ENCODE measurements at places on chromosomes 6 and 20. TPM values are rescaled to one million over a fixed set of nuclear protein-coding genes. Genes with fewer than 3 reads are reported as not detected.
A peak's percentile ranks its signal among the peaks of the same experiment; 100 is the strongest.

DNA sequence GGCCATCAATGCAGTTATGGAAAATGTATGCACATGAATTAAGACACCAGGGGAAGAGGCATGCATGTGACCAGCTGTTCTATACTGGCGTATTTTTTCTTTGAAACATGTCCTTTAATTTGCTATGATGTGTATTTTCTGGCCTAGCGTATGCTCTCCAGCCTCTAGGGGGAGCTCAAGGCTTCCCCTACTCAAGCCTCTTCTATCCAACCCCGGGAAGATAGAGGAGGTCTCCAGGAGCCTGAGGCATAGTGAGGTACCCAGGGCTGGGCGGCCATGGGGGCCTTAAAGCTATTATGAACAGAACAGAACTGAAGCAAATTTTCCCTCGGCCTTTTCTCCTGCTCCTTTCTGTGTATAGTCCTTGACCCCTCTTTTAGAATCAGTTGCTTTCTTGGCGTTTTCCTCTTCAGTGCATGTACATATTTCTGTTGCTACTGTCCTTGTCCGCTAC is 528.9 kb downstream of the MAFB start:
- DNase-seq, result peak; percentile 23

- DNase-seq, result no peak
These were observed 71.3 kb upstream of the EYA2 start for GRCh38 chr20:46823271-46823751.

DNA sequence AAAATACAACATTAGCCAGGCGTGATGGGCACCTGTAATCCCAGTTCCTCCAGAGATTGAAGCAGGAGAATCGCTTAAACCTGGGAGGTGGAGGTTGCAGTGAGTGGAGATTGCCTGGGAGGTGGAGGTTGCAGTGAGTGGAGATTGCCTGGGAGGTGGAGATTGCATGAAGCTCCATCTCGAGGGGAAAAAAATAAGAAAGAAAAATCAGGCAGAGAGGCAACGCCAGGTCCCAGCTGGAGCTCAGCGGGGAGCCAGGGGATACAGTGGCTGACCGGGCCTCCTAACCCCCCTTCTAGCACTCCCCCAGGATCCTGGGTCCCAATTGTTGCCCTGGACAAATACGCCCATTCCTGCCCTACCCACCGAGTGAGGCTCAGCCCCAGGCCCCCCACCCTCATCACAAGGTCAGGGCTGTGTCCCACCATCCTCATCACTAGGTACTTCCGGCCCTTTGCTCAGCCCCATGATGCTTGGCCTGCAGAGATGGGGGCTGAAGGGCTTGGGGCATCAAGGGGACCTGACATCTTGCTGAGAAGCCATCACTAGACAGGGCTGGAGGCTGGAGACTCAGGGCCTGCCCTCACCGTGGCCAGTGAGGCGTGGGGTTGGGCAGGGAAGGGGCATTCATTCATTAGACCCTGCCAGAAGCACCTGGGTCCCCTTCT is 1.9 kb downstream of the OGFR start:
- DNase-seq, result no peak

DNA sequence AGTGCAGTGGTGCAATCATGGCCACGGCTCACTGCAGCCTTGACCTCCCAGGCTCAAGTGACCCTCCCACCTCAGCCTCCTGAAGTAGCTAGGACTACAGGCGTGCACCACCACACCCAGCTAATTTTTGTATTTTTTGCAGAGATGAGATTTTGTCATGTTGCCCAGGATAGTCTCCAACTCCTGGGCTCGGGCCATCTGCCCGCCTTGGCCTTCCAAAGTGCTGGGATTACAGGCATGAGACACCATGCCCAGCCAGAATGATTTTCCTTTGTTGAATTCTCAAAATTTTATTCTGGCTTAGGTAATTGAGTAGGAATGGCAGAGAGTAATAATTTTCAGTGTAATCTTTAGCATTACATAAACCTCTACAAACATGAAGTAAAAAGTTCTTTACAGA is 37.1 kb downstream of the SLC16A10 start:
- no peak for DNase-seq

DNA sequence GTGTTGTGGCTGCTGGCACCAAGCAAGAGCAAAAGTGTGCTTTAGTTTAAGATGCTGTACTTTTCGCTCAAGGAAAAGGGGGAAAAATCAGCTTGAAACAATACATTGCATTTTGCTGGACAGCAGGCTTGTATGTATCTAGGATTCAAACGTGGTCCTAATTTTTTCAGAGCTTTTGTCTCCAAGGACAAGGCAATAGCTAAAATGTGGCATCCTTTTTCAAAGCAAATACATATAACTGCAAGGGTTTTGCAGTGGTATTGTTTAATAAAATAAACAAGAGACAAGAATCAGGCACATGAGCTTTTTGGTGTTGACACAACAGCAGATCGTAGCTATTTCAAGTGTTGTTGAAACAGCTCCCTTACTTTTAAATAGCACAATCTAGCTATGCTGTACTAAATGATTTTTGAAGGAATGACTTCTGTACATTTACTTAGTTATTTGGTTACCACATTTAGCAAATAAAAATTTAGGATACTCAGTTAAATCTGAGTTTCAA is 137.0 kb upstream of the HEY2 start:
- DNase-seq, result no peak

DNA sequence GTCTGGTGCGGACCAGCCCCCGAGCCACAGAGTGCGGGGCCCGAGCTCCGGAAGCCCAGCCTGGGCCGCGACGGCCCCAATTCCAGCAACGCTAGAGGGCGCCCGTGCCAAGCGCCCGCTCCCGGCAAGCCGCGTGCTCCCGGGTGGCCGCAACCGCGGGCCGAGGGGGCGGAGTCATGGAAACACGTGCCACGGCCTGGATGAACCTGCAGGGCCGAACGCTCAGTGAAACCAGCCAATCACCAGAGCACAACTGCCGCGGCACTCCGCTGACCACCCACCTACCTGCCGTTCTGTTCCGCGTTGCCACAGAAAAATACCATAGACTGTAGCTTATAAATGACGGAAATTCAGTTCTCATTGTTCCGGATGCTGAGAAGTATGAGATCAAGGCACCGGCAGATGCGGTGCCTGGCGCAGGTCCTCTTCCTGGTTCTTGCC is 85.7 kb upstream of the FOXC1 start:
- peak; percentile 33 for DNase-seq

DNA sequence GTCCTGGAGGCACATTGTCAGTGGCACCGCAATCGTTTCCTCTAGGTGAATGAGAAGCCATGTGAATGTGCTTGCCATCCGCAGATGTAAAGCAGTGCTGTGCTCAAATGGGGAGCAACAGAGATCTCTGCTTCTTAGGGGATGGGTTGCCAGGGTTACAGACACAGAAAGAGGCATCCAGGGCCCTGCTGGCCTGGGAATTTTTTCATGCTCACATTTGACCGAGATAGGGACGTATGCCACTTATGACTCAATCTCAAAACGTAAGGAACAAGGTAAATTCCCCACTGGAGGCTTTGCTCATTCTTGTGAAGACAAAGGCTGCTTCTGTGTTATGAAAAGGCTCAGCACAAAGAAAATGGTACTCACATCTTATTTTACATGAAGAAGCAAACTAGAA is 11.0 kb downstream of the C6orf118 start:
- no peak for DNase-seq

- peak; percentile 85 for DNase-seq
These were observed 188.2 kb downstream of the NFATC2 start for GRCh38 chr20:51354191-51354768.

GRCh38 chr6:22949967-22950366 is 380.6 kb downstream of the HDGFL1 start:
- no peak for DNase-seq

DNA sequence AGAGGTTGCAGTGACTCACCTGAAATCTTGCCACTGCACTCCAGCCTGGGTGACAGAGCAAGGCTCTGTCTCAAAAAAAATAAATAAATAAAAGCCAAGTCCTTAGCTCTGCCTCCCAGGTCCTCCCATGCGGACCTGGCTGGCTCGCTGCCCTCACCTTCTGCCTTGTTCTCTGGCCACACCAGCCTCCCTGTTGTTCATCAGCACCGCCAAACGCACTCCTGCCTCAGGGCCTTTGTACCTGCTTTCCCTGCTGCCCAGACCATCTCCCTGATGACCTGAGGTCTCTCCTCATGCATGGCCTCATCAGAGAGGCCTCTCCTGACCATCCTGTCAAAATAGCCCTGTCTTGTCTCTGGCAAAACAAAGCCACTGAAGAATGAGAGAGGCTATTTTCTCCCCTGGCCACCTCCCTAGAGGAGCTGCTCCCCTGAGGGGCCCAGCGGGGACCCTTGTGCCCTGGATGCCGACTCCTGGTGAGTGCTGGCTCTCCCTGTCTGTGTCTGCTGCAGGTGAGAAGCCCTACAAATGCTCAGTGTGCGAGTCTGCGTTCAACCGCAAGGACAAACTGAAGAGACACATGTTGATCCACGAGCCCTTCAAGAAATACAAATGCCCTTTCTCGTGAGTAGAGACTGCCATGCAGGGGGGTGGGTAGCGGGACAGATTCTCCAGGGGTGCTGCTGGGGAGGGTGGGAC is 22.6 kb upstream of the CHMP4B start:
- DNase-seq, result no peak

GRCh38 chr6:26452631-26453235 is 5.0 kb upstream of the BTN2A1 start:
- DNase-seq, result no peak

DNA sequence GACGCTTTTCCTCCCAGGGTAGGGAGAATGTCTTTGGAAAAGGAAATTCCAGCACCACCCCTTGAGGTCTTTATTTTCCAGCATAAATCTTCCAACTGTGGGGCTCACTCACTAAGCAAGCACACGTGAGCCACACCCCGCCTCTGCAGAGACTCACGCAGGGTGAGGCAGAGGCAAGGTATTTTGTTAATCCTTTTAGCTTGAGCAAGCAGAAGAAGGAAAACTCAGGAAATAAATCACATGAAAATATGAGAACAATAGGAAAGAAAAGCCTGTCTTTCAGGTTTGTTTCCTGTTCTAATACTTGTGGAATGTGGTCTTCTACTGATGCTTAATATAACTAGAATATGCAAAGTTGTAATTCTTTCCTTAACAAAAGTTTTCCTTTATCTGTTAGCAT is 4.1 kb upstream of the PHACTR2 start:
- peak; percentile 77 for DNase-seq

Gene HMGA1
- total RNA-seq, result 129 TPM

Gene RRAGD
- not detected for total RNA-seq

Gene BPIFB1
- not detected for total RNA-seq

Gene GHRH
- total RNA-seq, result not detected
